ENCODE measurements at places on chromosomes 5 and 9. TPM values are rescaled to one million over a fixed set of nuclear protein-coding genes. Genes with fewer than 3 reads are reported as not detected.

The GABRA1 gene
- not detected for total RNA-seq

DNA sequence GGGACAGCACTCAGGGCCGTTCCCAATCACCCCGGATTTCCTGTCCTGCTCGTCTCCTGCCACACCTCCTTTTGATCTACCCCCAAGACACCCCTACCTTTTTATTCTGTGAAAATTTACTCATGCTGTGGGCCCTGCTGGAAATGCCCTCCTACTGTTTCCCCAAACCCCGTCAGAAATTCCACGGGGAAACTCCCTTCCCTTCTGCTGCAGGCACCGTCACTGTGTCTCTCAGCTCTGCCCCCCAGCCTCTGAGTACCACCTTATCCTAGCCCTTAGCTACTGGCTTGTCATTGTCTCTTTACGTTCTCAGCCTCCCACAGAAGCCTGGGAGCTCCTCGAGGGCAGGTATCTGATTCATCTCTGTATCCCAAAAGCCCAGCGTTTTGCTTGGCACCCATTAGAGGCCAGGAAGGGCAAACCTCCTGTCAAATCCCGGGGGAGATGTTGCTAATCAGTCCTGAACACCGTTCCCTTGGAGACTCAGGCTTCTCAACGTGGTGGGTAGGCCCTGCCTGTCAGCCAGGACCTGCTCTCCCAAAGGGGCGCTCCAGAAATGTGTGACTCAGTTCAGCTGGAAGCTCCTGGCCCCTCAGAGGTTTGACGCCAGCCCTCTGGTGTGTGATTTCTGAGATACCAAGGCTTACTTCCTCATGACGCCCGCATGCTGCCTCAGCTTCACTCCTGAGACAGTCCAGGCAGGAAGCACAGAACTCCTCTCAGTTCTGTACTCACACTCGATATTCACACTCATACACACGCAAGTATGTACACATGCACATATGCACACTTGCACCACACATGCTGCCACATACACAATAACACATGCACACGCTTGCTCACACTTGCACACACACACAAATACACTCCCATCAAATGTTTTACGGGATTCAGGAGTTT is 50.7 kb upstream of the GRHPR start:
- no peak for DNase-seq

- DNase-seq: peak; percentile 46
Measured at GRCh38 chr5:100900142-100900795, 2.8 kb downstream of the ST8SIA4 start.

The SAXO1 gene
- total RNA-seq: not detected

- no peak for DNase-seq
Measured at GRCh38 chr9:82665324-82665723, 397.6 kb downstream of the RASEF start.

DNA sequence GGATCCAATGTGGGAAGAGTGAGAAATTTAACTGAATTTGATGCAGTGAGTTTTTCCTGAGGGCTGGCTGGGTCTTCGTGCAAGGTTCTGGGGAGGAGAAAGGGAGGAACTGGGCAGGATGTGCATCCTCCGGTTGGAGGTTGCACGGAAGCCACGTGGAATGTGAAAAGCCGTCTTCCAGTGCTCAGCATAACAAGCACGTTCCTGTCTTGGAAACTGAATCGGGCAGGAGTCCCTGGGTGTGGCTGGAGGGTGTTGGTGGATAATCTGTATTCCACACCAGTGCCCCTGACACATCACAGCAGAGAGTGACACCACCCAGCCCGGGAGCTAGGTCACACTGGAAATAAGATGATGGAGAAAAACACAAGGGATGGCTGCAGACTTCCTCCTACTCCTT is 154.3 kb downstream of the C5orf15 start:
- no peak for DNase-seq

GRCh38 chr5:65928322-65928752 is 2.0 kb downstream of the ERBIN start:
- DNase-seq: no peak

- DNase-seq: no peak
Measured at GRCh38 chr5:173689171-173689736, 72.8 kb upstream of the BOD1 start.

GRCh38 chr5:143418140-143418866 is 14.8 kb upstream of the NR3C1 start:
- DNase-seq: no peak

GRCh38 chr9:116873937-116874914 is 187.1 kb downstream of the TRIM32 start:
- DNase-seq: no peak

The SLC22A4 gene
- 4.9 TPM for total RNA-seq

- peak; percentile 89 for DNase-seq
Measured at GRCh38 chr9:135582966-135583687, 21.6 kb downstream of the PAEP start.

DNA sequence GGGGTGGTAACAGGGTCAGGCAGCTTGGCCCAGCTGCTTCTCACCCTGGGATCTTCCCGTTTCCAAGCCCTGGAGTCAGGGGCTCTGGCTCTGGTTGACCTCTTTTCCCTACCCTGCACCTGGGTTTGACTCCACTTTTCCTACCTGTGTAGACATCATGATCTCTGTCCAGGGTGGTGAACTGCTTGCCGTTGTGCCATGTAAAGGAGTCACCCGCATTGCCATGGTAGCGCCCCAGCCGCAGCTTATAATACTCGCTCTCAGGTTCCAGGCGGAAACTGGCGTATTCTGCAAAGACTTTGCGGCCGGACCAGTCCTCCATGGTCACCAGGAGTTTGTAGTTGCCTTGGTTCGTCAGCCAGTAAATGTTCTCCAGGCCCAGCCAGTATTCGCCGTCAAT is 30.9 kb downstream of the ANGPTL2 start:
- no peak for DNase-seq

The CDH6 gene
- not detected for total RNA-seq

The STOM gene
- 157 TPM for total RNA-seq

- DNase-seq: peak; percentile 82
Measured at GRCh38 chr5:126624534-126624933, 23.8 kb downstream of the PHAX start.

The BAAT gene
- not detected for total RNA-seq

DNA sequence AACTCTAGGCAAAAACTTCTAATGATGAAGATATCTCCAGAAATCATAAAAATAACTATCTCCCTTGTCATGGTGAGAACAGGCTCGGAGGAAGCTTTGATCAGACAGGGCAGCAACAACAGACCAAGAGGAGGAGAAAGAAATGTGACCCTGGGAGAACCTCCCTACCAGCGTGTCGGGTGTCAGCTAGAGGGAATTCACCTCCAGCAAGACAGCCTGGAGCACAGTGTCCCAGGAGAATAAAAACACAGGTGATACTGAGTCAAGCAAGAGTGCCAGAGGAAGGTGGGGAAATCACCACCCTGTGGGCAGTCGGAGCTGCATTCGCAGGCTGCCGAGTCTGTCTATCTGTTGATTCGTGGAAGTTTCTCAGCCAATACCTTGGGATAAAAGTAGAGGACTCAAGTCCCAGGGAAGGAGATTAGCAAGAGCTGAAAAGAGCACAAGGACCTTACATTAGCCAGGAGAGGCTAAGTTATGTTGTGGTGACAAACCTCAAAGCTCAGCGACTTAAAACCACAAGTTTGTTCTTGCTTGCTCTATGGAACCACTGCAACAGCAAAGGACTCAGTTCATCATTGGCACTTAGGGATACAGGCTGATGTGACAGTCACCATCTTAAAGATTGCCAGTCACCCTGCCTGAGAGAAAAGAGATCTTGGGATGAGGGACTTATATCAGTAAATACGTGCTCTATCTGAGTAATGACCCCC is 598.3 kb downstream of the CCDC171 start:
- no peak for DNase-seq

The SLC45A2 gene
- total RNA-seq: not detected

The CDH18 gene
- 5.3 TPM for total RNA-seq

The CARTPT gene
- total RNA-seq: not detected

The F2RL2 gene
- total RNA-seq: 0.59 TPM

DNA sequence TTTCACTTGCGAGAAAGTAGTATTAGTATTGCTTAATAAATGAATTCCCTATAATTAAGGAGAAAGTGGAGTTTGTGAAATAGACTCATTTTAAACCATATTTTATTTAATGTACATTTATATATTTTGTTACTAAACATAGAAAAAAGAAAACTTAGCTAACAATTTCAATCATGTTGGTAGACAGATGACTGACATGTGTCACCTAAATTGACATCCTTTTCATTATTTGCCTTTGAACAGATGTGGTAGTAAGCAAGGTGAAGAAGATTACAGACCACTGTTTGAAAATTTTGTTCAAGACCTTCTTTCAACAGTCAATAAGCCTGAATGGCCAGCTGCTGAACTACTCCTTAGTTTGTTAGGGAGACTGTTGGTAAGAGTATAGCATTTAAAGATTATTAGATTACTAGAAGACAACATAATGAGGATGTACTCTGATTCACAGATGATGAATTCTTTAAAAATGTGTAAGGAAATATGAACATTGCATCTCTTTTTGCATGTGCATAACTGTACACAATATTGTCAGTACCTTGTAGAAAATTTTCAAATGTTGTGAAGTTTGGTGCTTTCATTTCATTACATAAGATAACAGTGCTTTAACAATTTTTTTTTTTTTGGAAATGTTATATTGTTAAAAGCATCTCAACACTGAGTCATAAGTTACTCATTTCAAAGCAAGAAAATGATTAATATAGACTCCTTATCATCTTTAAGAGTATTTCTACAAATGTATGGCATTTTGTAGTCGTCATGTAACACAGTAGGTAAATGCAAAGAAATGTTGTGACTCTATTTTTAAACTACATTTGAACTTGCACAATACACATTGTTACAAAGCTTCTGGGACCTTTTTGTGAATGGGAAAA is 139.5 kb downstream of the NIPBL start:
- DNase-seq: no peak

The CCL27 gene
- not detected for total RNA-seq

The SLC24A2 gene
- total RNA-seq: not detected

The CWC27 gene
- total RNA-seq: 33.4 TPM

DNA sequence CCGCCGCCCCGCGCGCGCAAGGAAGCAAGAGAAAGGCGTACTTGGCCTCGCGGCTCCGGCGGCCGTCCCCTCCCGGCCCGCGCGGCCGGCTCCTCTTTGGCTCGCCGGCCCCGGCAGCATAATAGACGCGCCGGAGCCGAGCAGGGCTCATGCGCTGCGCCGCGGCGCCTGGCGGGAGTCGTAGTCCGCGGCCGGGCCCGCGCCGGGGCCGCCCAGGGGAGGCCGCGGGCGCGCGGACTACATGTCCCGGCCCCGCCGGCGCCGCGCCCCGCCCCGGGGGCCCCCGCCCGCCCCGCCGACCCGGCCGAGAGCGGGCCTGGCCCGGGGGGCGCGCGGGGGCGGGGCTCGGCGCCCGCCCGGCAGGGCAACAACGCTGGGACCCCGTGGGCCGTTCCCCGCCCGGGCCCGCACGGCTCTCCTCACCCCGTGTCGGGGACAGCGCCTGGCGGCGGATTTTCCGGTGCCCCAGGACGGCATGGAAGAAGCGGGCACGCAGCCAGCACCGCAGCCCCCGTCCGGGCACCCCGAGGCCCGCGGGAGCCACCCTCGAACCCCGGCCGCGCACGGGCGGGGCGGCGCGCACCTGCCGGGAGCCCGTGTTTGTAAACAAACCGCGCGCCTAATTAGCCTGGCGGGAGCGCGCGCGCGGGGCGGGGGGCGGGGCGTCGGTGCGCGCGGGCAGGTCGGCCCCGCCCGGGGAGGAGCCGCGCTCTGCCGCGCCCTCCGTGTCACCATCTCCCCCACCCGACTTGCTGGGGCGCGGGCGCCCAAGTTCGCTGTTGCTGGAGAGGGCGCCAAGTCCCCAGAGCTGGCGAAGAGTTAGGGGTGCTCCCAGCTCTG is at the start of gene BRD3:
BRD3 (minus strand) TSS at position 123 of the 840 bp plus-strand sequence. CDS start 14,549 bp downstream, outside the sequence.
- DNase-seq: peak; percentile 60

DNA sequence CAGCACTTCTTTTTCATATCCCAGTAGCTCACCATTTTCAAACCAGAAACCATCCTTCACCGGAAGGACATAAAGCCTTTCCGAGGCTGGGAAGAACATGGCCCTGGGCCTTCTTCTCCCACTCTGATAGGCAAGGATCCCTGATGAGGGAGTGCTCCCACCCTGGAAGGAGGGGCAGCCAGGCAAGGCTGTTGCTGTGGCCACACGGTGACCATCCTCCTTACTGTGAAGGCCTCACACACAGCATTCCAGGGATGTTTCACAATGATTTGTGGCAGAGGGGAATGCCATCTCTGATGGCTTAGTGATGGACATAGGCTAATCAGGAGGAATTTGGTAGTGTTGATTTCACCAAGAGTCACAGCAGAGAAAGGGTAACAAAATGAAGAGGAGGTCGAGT is 130.7 kb downstream of the ADAMTS12 start:
- peak; percentile 58 for DNase-seq

DNA sequence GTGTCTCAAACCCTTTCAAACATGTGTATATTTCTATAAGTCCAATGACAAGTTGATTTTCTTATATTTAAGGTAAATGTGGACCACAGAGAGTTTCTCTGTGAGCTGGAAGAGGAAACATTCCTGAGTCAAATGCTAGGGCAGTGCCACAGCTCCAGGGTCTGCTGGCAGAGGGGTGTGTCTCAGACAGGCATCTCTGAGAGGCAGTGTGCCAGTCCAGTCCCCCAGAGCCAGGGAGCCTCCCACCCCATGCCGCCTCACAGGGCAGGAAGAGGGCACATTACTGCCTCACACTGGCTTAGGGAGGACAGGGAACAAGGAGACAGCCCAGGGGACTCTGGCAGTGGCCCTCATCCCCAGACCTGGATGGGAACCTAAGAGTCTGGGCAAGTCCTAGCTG is 120.2 kb downstream of the TENT4A start:
- no peak for DNase-seq

- DNase-seq: no peak
Measured at GRCh38 chr5:1508659-1509290, 15.0 kb downstream of the LPCAT1 start.

The CDH12 gene
- total RNA-seq: 2.2 TPM

DNA sequence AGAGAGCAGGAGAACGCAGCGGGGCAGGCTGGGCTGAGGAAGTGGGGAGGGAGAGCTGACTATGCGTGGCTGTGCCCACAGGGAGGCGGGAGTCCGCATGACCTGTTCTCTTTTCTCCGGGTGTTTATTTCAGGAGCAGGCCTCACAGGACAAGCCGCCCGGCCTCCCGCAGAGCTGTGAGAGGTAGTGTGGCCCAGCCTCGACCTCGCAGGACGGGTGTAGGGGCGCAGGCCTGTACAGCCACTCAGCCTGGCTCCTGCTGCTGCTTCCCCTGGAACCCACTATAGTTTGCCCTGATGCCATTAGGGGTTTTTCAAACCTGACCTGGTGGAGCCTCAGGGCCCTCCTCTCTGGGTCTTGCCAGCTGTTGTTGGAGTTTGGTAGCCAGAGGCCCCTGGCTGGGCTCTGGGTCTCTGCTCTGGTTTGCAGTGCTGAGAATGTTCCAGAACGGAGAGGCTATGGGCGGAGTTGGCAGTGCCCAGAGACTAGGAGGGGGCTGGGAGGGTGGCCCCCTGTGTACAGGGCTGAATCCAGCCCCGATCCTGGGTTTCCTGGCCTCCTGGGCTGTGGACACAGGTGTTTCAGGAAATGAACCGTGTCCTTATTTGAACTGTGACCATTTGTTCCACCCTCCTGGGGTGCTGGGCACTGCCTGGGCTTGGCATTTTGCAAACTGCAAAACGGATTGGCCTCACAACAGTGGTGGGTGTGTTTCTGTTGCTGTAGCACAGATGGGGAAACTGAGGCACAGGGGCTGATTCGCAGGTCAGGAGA is 78.8 kb downstream of the WNK2 start:
- DNase-seq: no peak

All from A172 (cell line).